Activated T-helper 1 cell treated with anti-CD3 and anti-CD28 coated beads, Interleukin-2, amount 50 U/mL, for 16 hours (primary cell): ENCODE measurements at places on chromosomes 7 and 10.
A peak's percentile ranks its signal among the peaks of the same experiment; 100 is the strongest.

DNA sequence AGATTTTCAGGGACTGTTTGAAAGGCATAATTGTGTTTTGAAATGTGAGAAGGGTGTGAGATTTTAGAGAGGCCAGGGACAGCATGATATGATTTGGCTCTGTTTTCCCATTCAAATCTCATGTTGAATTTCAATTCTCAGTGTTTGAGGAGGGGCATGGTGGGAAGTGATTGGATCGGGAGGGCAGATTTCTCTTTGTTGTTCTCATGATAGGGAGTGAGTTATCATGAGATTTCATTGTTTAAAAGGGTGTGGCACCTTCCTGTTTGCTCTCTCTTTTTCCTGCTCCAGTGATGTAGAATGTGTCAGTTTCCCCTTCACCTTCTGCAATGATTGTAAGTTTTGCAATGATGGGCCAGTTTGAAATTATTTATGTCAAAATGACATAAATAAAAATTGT, 113.0 kb upstream of the PCDH15 start:
- DNase-seq, result no peak

- DNase-seq, result no peak
Measured at GRCh38 chr10:111018021-111018420, 58.8 kb upstream of the ADRA2A start.

DNA sequence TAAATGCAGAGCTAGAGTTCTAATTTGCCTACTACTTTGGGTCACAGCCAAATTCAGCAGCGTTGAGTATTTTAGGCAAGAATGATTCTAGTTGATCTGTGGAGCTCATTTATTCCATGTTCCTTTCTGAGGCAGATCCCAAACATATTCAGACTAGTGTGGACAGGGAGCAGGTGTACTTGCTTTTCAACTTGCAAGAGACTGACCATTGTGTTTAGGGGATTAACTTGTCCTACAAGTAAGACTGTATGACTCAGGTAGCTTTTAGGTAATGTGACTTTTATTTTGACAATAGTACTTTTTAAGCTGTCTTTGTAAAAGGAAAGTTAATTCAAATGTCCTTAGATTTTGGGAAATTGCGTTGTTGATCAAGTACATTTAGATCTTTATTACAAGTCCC, 285.5 kb downstream of the TWIST1 start:
- DNase-seq, result no peak

GRCh38 chr7:124918662-124919061, 11.0 kb downstream of the POT1 start:
- DNase-seq, result no peak

DNA sequence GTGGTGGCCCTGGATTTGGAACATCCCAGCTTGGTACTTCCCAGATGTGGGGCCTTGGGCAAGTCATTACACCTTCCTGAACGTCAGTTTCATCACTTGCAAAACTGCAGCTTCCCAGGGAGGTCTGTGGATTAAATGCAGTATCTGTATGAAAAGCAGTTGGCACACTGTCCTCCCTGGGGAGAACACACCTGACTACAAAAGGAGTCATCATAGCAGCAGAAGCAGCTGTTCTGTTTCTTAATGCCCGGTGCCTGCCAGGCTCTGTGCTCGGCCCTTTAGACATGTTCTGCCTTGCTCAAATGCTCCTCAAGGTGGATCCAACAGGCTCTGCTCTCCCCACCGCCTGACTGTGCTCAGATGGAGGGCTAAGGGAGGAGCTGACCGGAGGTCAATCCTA, 31.0 kb downstream of the CDCA7L start:
- DNase-seq, result no peak

DNA sequence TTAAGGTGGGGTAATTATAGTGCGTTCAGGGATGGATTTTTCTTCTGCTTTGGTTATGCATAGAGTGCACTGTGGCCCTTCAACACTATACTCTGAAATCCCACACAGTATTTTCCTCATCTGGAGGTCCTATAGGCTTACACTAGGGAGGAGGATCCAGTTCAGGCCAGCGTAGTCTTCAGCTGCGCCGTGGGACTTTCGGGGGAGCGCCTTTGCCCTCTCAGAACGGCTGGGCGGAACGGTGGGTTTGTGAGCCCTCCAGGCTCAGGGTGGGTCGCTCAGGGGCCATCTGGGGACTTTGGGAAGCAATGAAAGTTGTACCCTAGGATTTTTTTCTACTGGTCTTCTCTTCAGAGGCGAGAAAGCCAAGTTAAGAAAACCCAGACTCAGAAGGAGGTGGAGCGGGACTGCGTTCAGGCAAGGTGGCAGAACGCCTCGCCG, 652 bp upstream of the VPS26A start:
- no peak for DNase-seq

- no peak for DNase-seq
Measured at GRCh38 chr10:86952106-86952505, 5.3 kb downstream of the MMRN2 start.

- peak; percentile 22 for DNase-seq
Measured at GRCh38 chr10:71212318-71213126, at the start of gene UNC5B. Gene UNC5B, plus strand, starts transcription at chr10:71212570. Its CDS starts 416 bp downstream, at chr10:71212986.

DNA sequence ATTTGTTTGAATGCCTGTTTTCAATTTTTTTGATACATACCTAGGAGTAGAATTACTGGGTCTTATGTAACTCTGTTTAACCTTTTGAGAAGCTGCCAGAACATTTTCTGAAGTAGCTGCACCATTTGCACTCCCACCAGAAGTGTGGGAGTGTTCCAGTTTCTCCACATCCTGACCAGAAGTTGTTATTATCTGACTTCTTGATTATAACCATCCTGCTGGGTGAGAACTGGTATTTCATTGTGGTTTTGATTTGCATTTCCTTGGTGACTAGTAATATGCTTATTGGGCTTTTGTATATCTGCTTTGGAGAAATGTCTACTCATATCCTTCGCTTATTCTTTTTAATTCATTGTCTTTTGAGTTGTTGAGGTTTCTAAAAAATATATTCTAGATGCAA, 117.2 kb upstream of the GLCCI1 start:
- no peak for DNase-seq

GRCh38 chr7:106419455-106420182, 134.8 kb upstream of the NAMPT start:
- DNase-seq, result no peak
